ENCODE measurements at places on chromosomes 12 and 14. TPM values are rescaled to one million over a fixed set of nuclear protein-coding genes. Genes with fewer than 3 reads are reported as not detected.
A peak's percentile ranks its signal among the peaks of the same experiment; 100 is the strongest.

KRT6C gene
- not detected for total RNA-seq

KLHDC1 gene
- total RNA-seq = 0.96 TPM

MYF5 gene
- total RNA-seq = not detected

BATF gene
- total RNA-seq = 175 TPM

PAPOLA gene
- total RNA-seq = 204 TPM

GALNT8 gene
- total RNA-seq = 0.82 TPM

TAMALIN gene
- total RNA-seq = 10.4 TPM

GRCh38 chr12:82866946-82867345 is 180.2 kb downstream of the TMTC2 start:
- H3K36me3 ChIP-seq = no peaks in the 10 kb centered on the region
- H3K27me3 ChIP-seq = no peaks in the 10 kb centered on the region
- DNase-seq = no peak
- H3K4me3 ChIP-seq = no peak overlapping the region

- DNase-seq = no peak
- H3K4me1 ChIP-seq = no peaks in the 10 kb centered on the region
- no peak overlapping the region for H3K4me3 ChIP-seq
- H3K36me3 ChIP-seq = no peaks in the 10 kb centered on the region
- H3K27ac ChIP-seq = no peak overlapping the region
- H3K27me3 ChIP-seq = no peaks in the 10 kb centered on the region
These were observed 20.6 kb downstream of the PIK3C2G start for GRCh38 chr12:18281941-18282340.

DNA sequence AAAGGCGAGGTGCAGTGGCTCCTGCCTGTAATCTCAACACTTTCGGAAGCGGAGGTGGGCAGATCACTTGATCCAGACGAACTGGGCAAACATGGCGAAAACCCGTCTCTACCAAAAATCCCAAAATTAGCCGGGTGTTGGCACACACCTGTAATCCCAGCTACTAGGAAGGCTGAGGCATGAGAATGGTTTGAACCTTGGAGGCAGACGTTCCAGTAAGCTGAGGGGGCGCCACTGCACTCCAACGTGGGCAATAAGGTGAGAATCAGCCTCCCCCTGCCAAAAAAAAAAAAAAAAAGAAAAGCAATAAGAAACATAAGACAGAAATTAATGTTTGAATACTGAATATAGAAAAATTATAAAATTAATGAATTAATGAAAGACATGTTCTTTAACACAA is 928.7 kb downstream of the LRFN5 start:
- DNase-seq = no peak
- no peak overlapping the region for H3K27ac ChIP-seq
- no peaks in the 10 kb centered on the region for H3K27me3 ChIP-seq
- H3K4me1 ChIP-seq = no peaks in the 10 kb centered on the region

- H3K36me3 ChIP-seq = peaks cover 46% of the 10 kb centered on the region
- DNase-seq = peak; percentile 96
- peak overlapping the region; percentile 98 for H3K27ac ChIP-seq
- H3K4me1 ChIP-seq = peaks cover 44% of the 10 kb centered on the region
- peaks cover 2% of the 10 kb centered on the region for H3K27me3 ChIP-seq
- peak overlapping the region; percentile 99 for H3K4me3 ChIP-seq
These were observed 1.6 kb upstream of the DGKA start for GRCh38 chr12:55929306-55929791.

DNA sequence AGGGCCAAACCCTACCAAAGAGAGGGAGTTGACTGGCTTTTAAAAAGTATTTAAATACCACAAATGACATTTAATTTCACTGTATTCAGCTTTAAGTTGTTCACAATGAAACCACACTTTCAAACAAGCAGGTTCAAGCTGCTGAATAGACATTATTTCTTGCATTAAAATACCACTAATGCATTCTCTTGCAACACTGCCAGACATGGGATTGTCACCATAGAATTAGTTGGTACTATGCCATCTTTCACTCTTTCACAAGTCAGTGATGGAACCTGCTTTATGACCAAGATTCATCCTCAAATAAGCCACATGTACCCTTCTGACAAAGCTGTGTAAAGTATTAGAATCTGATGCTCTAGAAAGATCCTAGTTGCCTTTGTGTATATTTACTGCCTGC is 239.4 kb downstream of the PAWR start:
- no peak overlapping the region for H3K4me3 ChIP-seq
- no peak for DNase-seq
- no peak overlapping the region for H3K27ac ChIP-seq
- no peaks in the 10 kb centered on the region for H3K36me3 ChIP-seq
- no peaks in the 10 kb centered on the region for H3K27me3 ChIP-seq
- no peaks in the 10 kb centered on the region for H3K4me1 ChIP-seq

DNA sequence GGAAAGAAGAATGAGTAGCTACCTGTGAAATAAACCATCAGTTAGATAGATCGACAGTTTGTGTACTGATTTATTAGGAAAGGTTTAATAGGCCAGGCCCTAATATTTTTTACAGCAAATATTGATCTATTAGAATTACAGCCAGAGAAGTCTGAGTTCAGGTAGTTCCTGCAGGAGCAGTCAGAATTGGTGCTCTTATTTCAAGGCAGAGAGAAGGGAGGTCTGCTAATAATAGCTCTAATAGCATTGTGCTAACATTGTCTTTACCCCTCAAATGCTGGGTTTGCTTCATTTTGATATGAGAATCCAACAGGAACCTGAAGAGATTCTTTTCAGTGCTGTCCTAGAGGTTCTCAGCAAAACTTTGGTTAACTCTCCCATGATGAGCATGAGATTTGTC is 343.8 kb upstream of the NAV3 start:
- no peaks in the 10 kb centered on the region for H3K27me3 ChIP-seq
- H3K4me3 ChIP-seq = no peak overlapping the region

GRCh38 chr14:85236296-85236695 is 293.6 kb upstream of the FLRT2 start:
- H3K36me3 ChIP-seq = no peaks in the 10 kb centered on the region
- DNase-seq = no peak
- H3K4me3 ChIP-seq = no peak overlapping the region
- H3K27me3 ChIP-seq = no peaks in the 10 kb centered on the region

GRCh38 chr12:43550831-43551271 is 1.2 kb downstream of the ADAMTS20 start:
- H3K36me3 ChIP-seq = no peaks in the 10 kb centered on the region
- H3K27ac ChIP-seq = no peak overlapping the region
- H3K27me3 ChIP-seq = peaks cover 26% of the 10 kb centered on the region
- no peak for DNase-seq
- no peaks in the 10 kb centered on the region for H3K4me1 ChIP-seq
